A549 treated with CORT108297 at 1 μM for 4 hours (cell line): ENCODE measurements at places on chromosomes 3 and 15. TPM values are rescaled to one million over a fixed set of nuclear protein-coding genes. Genes with fewer than 3 reads are reported as not detected.

CNTN6 gene
- total RNA-seq, result not detected in 5 replicates

SLC15A2 gene
- 0.07 to 0.30 TPM (median 0.08 TPM) in 5 replicates for total RNA-seq

KAT2B gene
- 5.0 to 7.2 TPM (median 6.0 TPM) in 5 replicates for total RNA-seq

CFAP100 gene
- total RNA-seq, result not detected in 5 replicates

TGM5 gene
- not detected in 5 replicates for total RNA-seq

FGF7 gene
- total RNA-seq, result not detected in 5 replicates

CTXN2 gene
- total RNA-seq, result 0.02 to 0.05 TPM (median 0.03 TPM) in 4 of 5 replicates, not detected in the other

OIP5 gene
- 13.2 to 15.0 TPM (median 14.7 TPM) in 5 replicates for total RNA-seq

PLA2G4E gene
- total RNA-seq, result 0.02 TPM in 1 of 5 replicates, not detected in the others

MTFMT gene
- total RNA-seq, result 25.0 to 28.1 TPM (median 26.6 TPM) in 5 replicates

PP2D1 gene
- not detected in 5 replicates for total RNA-seq

PPCDC gene
- total RNA-seq, result 16.2 to 22.0 TPM (median 19.9 TPM) in 5 replicates

NR2E3 gene
- 0.12 to 0.39 TPM (median 0.21 TPM) in 5 replicates for total RNA-seq

ATG7 gene
- total RNA-seq, result 14.8 to 24.0 TPM (median 17.2 TPM) in 5 replicates

A4GNT gene
- total RNA-seq, result not detected in 5 replicates

NEK11 gene
- 4.3 to 4.5 TPM (median 4.5 TPM) in 5 replicates for total RNA-seq

UBA7 gene
- 0.38 to 0.74 TPM (median 0.64 TPM) in 5 replicates for total RNA-seq

GATM gene
- total RNA-seq, result 2.0 to 2.3 TPM (median 2.1 TPM) in 5 replicates

ST8SIA2 gene
- total RNA-seq, result 0.39 to 0.73 TPM (median 0.57 TPM) in 5 replicates

CFAP91 gene
- 0.22 to 0.56 TPM (median 0.23 TPM) in 5 replicates for total RNA-seq

TSC22D2 gene
- 10.9 to 15.5 TPM (median 11.9 TPM) in 5 replicates for total RNA-seq

SV2B gene
- total RNA-seq, result 0.02 to 0.05 TPM (median 0.03 TPM) in 5 replicates

TUSC7 gene
- not detected in 5 replicates for total RNA-seq

CHST13 gene
- 0.50 to 1.4 TPM (median 1.1 TPM) in 5 replicates for total RNA-seq
